ENCODE measurements at places on chromosomes 7 and 10.

GRCh38 chr7:151168003-151168786 is 701 bp upstream of the GBX1 start:
- no peak for DNase-seq

GRCh38 chr7:82549616-82550285 is 106.2 kb upstream of the CACNA2D1 start:
- no peak for DNase-seq

DNA sequence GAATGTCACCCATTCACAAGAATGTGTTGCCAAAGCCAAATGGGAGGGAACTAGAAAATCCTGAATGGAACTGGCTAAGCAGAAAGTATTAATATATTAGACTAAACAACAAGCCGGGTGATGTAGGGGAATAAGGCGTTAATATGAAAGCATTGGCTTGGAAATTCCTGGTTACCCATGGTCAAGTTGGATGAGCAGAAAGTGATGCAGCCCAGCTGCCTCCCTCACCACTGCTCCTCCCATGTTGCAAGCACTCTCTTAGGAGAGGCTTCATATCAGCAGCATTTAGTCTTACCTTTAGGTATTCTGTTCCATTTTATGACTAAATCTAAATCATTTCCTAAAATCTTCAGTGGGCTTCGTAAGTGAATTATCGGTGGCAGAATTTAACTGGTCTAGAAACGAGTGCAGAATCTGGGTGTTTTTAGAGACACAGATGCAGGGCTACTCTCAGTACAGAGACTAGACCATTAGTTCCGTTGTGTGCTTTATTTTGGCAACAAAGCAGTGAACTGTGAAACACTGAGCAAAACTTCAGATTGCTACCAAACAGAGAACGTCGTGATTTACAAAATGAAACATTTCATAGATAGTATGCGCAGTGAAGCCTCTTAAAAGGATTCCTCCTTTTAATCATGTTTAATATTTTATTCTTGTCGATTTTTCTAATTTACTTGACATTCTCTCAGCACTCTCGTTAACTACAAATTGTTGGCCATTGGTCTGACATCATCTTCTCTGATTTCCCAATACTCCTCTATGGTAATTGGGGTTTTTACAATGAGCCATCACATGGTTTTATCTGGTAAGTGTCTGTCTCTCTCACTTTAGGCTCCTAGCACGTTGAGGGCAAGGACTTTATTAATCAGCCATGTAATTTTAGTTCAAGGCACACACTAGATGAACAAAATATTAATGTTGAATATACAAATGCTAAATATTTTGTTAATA is 22.0 kb upstream of the HGF start:
- DNase-seq: no peak

GRCh38 chr10:74176380-74177139 is 25.5 kb downstream of the ADK start:
- DNase-seq: peak; percentile 86

DNA sequence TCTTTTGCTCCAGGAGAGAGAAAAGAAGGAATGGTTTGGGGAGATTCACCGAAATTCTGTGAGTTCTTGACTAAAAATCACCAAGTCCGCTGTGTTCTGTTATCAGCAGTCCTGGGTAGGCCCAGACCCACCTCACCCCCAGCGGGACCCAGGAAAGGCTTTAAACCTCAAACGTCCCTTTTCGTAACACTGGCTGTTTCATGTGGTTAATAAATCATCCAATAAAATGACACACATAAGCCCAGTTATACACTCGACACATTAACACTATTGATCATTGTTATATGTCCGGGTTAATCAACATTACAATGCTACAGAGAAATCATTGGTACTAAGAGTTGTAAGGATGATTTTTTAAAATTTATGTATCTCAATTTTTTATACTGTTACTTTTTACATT is 25.2 kb downstream of the DIP2C start:
- no peak for DNase-seq

DNA sequence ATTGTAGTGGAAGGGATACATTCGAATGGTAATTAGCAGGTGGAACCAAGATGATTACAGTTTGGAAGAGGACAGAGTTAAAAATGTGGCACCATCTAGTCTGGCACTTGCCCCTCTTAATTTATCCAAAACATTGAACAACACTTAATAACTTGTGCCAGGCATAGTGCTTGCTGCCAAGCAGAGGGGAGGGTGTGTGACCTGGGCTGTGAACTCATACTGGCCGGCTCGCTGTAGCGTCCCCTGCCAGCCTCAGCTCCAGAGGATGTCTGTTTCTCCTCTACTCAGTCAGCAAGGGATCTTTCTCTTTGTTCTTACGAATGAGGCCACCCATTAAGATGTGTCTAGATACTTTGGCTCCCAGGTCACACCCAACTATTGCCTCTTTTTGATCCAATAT is 179.4 kb upstream of the INHBA start:
- no peak for DNase-seq

- DNase-seq: no peak
Observed at GRCh38 chr7:157545681-157546060, 208.9 kb downstream of the DNAJB6 start.

- no peak for DNase-seq
Observed at GRCh38 chr7:2719007-2719406, 31.0 kb downstream of the AMZ1 start.

GRCh38 chr7:999149-999879 is 16.3 kb downstream of the CYP2W1 start:
- DNase-seq: no peak

- DNase-seq: no peak
Observed at GRCh38 chr7:69213878-69214277, 384.4 kb upstream of the AUTS2 start.

GRCh38 chr10:83764666-83765065 is 374.6 kb upstream of the GHITM start:
- DNase-seq: no peak

DNA sequence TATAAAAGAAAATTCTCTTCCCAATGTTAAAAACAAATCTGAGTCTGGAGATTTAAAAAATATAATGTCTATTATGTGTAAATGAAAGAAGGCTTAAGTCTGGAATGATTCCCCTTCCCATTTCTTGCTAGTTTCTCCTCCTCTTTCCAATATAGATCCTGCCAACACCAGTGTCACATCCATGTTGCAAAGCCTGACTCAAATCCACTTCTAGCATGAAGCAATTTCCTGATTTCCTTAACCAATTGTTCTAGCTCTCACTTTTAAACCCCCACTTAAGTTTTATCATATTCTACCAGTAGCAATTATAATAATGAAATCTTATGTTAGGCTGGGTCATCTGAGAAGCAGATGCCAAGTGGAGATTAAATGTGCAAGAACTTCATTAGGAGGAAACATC is 100.1 kb upstream of the SEC61G start:
- DNase-seq: no peak

- no peak for DNase-seq
Observed at GRCh38 chr10:121092720-121093095, 241.5 kb downstream of the WDR11 start.

GRCh38 chr10:122703483-122704448 is 4.1 kb upstream of the C10orf120 start:
- no peak for DNase-seq

DNA sequence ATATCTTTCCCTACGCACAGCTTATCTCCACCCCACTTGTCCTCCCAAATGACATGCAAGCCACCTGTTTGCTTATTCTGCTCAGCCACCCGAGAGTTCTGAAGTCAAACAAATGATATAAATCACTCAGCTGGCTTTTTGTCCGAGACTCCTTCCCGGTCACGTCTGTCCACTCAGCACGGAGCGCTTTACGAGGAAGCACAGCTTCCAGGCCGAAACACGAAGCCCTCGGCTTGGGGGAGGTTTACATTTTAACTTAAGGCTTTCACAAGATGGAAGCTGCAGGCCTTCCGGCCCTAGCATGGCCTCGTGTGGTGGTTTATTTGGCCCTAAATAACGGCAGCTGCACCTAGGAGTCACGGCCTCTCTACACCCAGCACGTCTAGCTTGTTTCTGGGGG is 60.1 kb upstream of the GNA12 start:
- DNase-seq: no peak

- no peak for DNase-seq
Observed at GRCh38 chr7:2205036-2205780, 27.5 kb downstream of the MAD1L1 start.

DNA sequence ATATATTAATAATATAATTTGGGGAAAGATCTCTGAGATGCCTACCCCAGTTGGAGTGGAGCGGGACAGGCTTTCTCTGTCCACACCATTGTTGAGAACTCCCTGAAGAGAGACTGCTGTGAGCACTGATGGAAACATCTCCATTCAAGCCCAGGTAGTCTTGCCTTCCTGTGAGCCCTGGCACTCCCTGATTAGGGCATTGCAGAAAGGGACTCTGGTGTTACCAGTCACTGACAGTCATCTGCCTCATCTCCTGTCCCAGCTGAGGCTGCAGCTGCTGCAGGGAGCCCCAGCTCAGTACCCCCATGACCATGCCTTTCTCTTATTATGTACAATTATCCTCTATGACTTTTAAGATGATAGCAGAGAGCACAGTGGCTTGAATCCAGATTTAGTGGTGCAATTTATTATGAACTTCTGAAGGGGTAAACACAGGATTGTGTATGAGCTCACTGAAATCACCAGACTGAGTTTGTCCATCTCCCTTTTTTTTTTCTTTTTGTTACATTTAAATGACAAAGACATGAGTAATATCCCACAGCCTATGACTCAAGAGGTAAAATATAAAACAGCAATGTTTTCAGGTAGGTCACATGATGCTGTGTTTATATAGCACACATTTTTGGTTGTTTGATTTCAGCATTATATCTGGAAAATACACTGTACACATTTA is 236.9 kb downstream of the SLC25A13 start:
- no peak for DNase-seq

GRCh38 chr10:106722524-106722923 is 442.0 kb downstream of the SORCS1 start:
- no peak for DNase-seq

GRCh38 chr10:77801474-77802161 is 124.9 kb downstream of the DLG5 start:
- DNase-seq: no peak

DNA sequence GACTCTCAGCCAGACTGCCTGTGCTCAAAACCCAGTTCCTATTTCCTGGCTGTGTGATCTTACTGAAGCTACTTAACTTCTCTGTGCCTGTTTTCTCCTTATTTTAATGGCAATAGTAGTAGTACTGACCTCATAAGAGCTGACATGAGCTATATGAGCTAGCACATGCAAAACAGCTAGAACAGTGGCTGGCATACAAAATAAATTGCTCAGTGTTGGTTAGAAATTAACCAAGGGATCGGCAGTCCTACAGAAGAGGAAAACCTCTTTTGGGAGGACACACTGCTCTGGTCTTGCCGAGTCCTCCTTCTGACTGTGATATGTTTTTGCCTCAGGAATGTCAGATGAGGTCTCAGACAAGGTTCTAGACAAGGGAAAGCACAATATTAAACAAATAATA is 322.6 kb downstream of the GRM8 start:
- DNase-seq: no peak

DNA sequence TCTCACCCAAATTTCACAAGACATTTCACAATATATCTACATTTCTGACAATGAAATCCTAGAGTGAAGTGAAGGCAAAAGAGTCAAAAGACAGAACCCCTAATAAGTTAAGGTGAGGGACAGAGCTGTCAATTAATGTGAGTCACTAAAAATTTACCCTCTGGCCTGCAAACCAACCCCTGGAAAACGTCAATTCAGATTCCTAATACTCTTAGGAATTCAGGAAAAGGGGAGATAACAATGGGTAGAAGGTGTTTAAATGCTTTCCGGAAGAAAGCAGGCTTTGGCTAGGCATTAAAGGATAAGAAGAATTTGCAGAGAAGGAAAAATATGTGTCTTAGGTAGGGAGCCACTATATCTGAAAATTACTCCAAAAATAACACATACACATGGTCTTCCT is 299.6 kb downstream of the INHBA start:
- no peak for DNase-seq

DNA sequence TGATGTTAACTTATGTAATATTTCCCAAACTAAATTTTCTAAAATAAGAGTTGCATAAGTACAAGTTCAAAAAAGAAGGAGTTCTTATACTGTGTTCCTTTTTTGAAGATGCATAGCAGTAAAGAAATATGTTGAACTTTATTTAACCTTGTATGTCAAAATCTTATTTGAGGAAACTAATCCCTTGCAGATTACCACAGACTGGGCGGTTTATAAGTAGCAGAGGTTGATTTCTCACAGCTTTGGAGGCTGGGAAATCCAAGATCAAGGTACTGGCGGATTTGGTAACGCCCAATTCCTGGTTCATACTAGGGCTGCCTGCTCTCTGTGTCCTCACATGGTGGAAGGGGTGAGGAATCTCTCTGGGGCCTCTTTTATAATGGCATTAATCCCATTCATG is 68.5 kb downstream of the GNAT3 start:
- DNase-seq: no peak

GRCh38 chr10:71700731-71701368 is 18.7 kb downstream of the C10orf105 start:
- no peak for DNase-seq

DNA sequence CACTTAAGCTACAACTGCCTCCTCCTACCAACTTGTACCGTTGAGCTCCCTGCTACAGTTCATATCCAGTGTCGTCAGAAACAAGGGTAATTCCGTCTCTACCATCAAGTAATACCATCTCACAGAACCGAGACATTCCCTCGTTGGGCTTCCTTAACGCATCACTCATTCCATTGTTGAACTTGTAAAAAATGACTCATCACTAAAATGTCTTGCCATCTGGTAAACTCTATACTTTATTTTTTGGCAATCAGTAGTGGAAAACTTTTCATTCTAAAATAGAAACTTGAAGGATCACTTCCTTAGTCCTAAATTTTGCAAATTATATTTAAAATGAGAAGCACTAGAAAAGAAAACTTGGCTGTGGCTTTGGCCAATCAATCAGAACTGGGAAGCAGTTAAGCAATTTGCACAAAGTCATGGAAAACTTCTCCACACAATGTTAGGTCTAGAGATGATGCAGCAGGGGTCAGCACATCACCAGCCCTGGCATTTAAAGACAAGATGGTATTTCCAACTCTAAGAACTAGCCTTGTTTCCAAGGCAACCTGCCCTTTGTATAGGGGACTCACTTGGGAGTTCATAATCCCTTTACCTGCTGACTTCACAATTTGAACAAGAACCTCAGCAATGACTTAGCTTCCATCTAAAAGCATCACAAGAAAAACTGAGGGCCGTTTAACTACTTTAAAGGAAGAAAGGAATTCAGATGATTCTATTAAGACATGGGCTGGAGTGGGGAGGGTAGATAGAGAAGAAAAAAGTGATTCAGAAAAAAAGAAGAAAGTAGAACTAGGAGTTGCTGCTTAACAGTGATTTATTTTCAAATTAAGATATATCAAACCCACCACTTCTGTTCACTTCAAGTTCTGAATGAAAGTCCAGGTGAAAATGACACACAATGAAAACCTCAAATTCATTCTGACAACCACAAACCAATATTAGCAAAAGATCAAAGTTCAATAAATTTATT is 288.1 kb downstream of the PARD3 start:
- no peak for DNase-seq

DNA sequence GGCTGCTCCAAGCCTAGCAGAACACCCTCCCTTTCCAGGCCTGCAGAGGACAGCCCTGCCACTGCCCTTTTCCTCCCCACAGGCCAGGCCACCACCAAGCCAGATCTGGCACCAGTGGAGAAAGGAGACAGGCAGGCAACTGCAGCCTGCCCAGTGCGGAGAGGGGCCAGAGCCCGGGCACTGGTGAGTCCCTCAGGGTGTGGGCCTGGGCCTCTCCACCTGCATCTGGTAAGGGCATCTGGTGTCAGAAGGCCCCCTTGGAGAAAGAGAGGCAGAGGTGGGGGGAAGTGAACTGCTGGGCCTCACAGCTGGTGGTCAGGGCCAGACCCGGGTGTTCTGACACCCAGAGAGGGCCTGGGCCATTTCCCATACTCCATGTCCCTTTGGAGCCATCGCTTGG is 27.9 kb downstream of the ZNF783 start:
- no peak for DNase-seq

GRCh38 chr10:77915319-77916105 is 11.0 kb downstream of the DLG5 start:
- DNase-seq: no peak

Data from GOT3 (cell line).